ENCODE measurements at places on chromosomes 5 and 9. TPM values are rescaled to one million over a fixed set of nuclear protein-coding genes. Genes with fewer than 3 reads are reported as not detected.

The AQP7 gene
- total RNA-seq: not detected

The EQTN gene
- not detected for total RNA-seq

The GLDC gene
- total RNA-seq: 0.11 TPM

The RNF208 gene
- total RNA-seq: not detected

The SNX24 gene
- total RNA-seq: 20.8 TPM

The ANKRD18A gene
- total RNA-seq: not detected

- DNase-seq: no peak
Measured at GRCh38 chr5:160956051-160956450, 104.0 kb upstream of the ATP10B start.

DNA sequence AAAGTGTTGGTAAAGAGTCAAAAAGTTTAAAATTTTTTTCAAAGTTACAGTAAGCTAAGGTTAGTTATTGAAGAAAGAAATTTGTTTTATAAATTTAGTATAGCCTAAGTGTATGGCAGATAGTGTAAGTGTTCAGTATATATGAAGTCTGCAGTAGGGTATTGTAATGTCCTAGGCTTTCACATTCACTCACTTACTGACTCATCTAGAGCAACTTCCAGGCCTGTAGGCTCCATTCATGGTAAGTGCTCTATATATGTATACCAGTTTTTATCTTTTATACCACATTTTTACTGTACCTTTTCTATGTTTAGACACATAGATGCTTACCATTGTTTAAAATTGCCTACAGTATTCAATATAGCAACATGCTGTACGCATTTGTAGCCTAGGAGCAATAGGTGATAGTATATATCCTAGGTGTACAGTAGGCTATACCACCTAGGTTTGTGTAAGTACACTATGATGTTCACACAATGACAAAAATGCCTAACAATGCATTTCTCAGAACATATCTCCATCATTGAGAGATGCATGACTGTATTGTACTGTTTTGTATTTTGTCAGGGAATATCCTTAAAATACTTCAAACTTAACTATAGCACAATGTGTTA is 38.5 kb downstream of the CYSTM1 start:
- DNase-seq: no peak

DNA sequence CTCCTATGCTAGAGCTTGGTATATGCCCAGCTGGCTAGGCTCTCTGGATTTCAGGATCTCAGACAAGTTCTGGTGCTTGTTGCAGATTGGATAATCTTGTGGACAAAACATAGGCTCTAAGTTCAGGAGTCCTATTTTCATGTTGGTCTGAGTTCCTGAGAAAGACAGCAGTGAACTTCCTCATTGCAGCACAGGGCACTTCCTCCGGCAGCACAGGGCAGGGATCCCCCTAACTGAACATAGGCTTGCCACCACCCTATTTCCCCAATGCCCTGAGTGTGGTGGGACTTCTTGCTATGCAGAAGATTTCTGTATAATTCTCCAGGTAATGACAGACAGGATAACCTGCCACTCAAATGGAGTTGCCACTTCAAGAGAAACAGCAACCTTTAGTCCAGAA is 220.1 kb downstream of the PIK3R1 start:
- no peak for DNase-seq

GRCh38 chr5:163813900-163814299 is 308.5 kb downstream of the MAT2B start:
- no peak for DNase-seq

GRCh38 chr9:14071484-14071883 is 242.5 kb downstream of the NFIB start:
- DNase-seq: no peak

DNA sequence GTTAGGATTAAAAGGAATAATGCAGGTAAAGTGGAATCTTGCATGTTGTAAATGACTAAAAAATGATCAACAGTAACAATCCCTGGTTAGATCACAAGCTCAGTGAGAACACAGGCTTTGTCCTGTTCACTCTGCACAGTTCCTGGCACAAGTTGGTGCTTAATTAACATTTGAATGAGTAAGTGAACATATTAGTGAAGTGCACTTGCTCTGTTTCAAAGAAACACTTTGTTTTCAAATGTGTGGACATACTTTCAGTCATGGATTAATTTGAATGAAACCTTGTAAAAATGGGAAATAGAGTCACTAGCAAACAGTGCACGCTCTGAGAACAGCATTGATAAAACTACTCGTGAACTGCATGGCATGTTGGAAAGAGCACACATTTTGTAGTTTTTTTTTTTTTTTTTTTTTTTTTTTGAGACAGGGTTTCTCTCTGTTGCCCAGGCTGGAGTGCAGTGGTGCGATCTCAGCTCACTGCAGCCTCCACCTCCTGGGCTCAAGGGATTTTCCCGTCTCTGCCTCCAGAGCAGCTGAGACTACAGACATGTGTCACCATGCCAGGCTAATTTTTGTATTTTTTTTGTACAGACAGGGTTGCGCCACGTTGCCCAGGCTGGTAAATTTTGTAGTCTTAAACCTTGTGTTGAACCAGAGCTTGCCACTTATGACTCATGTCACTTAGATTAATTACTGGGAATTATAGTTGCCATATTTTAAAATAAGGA is 159.9 kb downstream of the LURAP1L start:
- peak; percentile 40 for DNase-seq

GRCh38 chr5:12460493-12461261 is 556.4 kb upstream of the CTNND2 start:
- peak; percentile 0 for DNase-seq

- no peak for DNase-seq
Measured at GRCh38 chr9:121826711-121827110, 175.3 kb downstream of the DAB2IP start.

GRCh38 chr9:84153885-84154284 is 173.3 kb downstream of the RMI1 start:
- peak; percentile 28 for DNase-seq

DNA sequence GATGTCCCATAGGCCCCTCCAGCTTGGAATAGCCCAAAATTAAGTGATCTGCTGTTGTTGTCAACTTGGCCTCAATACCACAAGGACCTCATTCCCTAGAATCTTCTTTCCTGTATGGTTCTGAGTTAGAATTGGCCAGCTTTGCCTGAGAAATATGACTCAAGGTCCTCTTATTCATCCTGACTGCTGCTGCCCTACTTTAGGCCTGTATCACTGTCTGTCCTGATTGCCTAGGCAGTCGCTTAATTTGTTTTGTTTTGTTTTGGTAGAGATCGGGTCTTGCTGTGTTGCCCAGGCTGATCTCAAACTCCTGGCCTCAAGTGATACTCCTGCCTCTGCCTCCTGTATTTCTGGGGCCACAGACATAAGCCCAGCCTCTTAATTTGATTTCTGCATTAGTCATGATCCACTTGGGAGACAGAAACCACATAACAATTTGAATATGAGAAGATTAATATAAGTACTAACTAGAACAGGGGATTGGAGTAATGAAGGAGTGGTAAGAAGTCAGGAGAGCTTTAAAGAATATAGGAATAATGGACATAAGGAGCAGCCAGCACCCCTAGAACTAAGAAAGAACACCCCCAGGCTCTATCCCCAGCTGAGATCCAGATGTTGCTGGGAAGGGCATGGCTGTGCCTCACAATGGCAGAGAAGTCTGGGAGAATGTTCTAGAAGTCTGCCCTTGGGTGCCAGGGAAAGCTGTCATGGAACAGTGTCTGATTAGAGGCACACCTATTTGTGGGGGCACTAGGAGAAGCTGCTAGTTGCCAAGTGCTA is 4.6 kb downstream of the TEX53 start:
- DNase-seq: peak; percentile 86

DNA sequence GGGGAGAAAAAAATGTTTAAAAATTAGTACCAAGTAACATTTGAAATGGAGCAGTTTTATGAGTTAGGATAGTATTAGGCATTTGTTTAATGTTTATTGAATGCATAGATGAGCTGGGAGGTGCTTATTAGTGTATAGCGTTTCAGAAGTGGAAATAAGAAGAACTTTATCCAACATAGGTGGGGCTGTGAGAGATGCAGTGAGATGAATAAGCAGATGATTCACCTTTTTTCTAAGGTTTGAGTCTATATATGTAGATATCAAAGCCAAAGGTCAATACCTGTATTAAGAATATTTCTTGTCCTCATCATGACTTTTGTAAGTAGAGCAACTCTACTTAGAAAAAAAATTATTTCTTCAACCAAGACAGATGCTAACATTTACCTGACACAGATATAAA is 54.6 kb upstream of the POU4F3 start:
- peak; percentile 42 for DNase-seq

DNA sequence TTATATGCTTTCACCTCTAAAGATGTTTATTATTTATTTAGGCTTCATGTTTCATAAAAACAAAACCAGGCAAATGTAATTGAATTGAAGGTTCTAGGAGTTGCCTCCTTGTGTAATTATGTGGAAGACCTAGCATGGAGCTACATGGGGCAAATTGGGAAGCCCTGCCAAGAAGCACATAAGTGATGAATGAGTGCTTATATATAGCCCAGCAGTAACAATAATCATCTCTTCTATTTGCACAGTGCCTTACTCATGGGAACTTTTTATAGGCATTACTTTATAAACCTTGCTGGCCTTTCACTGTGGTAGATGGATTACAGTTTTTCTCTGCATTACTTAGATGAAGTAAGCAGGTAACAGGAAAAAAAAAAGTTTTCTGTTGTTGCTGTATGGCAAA is 40.0 kb upstream of the GRAMD2B start:
- peak; percentile 55 for DNase-seq

DNA sequence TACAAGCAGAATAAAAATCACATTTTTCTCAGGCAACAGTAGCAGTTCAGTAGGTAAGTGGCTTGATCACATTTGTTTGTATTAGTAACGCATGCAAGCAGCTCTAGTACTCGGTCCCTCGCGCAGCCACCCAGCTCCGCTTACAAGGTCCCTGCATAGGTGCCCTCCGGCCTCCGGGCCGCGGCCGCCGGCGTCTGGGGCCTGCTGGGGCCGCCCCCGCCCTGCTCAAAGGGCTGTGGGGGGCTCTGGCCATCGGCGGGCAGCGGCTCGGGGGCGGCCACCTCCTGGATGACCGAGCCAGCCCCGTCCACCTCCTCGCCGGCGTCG is 50.2 kb upstream of the UBAC1 start:
- no peak for DNase-seq

DNA sequence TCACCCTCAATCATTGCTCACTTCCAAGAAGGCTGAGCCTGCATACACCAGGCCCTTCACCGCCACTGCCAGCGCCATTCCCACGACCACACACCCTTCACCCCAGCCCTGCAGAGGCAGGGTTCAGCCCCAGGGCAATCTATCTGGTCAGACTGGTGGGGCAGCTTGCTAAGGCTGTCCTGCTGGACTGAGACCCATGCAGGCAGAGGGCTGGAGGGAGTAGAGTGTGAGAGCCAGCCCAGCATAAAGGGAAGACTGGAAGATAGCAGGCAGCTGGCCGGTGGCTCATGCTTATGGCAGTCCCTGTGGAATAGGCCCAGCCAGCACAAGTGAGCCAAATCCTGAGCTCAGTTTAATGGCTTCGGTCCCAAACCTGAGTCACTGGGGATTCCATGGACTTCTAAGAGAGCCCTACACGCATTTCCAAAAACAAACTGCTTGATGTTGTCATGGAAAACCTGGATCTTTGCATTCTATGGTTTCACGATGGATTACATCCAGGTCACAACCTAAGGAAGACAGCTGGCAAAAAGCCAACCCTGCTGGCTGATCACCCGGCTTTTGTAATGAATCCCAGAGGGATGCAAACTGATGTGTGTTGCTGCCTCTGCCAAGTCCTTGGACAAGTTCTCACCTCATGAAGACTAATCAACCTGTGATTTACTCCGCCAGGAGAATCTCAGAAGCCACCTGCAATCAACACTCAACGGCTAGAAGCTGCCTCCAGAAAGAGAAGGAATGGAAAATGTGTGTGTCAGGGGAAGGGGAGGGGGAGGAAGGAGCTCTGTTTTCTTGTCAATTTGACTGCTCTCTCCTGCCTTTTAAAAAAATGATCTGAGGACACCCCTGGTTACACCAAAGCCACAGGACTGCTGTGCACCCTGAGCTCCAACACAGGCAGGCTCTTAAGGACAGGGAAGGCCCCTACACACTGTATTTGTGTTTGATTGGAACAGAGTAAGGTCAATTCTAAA is 143.6 kb downstream of the LHFPL2 start:
- peak; percentile 99 for DNase-seq

DNA sequence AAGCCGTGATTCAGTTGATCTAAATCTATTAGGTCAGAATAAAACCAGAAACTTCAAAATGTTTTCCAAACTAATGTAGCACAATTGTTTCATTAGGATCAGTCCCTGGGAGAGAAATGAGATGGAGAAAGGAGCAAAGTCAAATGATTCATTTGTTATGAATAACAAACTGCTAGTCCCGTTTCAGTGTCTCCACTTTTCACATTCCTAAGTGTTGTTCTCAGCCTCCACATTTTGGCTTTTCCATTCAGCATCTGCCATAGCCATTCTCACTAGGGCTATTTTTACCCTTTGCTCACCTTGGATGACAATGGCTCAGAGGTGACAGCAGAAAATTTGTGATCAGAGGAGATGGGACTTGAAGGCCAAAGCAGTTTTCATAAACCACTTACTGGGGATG is 314.1 kb upstream of the KIF2A start:
- peak; percentile 47 for DNase-seq

- no peak for DNase-seq
Measured at GRCh38 chr9:107172979-107173347, 110.1 kb upstream of the RAD23B start.

DNA sequence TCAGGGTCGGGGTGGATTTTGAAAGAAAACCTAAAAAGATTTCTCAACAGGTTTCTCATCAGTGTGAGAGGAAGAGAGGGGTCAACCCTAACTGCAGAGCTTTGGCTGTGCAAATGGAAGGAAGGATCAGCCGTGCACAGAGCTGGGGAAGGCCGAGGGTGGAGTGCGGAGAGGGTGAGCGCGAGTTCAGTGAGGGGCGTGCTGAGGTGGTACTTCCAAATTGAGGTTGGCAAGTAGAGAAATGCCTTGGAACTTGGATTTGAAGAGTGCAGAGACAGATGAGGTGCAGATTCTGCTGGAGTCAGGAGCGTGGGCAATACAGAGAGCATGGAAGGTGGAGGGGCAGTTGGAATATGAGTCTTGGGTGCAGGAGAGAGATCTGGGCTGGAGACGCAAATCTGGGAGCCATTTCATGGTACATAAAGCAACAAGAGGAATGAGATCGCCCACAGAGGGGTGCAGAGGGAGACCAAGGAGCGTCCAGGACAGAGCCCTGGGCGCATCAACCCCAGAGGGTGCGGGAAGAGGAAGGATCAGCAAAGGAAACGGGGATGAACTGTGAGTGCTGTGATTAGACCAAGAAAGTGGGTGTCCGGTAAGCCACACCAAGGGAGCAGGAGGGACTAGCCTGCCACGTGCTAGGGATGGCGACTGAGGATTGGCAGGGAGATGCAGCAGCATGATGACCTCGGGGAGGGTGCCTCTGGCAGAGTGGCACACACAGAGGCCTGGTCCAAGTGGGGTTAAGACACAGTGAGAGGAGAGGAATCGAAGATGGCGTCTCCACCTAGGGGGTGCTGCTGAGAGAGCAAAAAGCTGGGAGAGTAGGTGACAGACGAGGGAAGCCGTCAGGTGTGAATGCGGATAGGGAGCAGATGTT is 105.8 kb downstream of the ADAMTS2 start:
- DNase-seq: no peak

- DNase-seq: no peak
Measured at GRCh38 chr5:37830348-37830747, 9.5 kb downstream of the GDNF start.

DNA sequence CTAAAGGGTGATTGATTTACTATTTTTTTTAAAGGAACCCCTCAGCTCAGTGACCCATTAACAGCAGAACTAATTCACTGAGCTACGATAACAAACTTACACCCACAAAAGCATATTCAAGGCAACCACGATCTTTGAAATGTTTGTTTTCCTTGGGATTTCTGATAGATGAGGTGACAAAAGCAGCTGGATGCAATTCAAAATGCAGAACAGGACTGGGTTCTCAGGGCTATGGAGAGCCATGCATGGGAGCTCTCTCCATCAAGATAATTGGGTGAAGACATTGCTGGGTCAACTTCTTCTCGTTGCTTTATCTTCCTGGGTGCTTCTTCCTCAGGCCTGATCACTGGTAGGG is 60.1 kb downstream of the PAPPA start:
- no peak for DNase-seq

Data from GM23248 (cell line).